ENCODE measurements at places on chromosomes 2 and 18.

DNA sequence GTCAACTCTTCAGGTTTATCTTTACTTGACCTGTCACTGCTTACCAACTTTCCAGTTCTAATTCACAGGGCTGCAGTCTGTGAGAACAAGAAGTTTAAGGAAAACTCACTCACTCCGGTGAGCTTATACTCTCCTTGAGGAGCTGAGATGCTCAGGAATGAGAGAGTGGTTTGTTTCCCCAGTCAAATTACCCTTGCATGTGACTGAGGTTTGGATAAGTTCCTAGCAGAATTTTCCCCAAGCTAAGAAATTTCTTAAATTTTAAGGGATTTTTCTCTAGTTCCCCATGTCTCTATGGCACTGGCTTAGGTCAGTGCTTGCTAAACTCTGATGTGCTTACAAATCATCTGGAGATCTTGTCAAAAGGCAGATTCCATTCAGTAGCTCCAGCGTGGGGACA is 12.8 kb upstream of the CCDC85A start:
- no peak for DNase-seq

DNA sequence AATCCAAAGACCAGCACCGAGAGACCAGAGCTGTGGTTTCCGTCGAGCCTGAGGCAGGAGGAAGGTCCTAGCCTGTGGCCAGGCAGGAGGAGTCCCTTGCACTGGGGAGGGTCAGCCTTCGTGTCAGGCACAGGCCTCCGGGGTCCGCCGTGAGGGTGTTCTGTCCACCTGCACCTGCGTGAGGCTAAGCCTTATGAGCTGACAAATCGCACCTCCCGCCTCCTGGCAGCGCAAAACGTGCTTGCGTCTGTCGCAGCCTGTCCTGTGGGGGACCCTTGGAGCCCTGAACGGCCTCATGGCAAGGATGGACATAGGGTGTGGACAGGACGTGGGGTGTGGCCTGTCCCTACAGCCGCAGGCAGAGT is 73.3 kb downstream of the KCNG2 start:
- no peak for DNase-seq

- DNase-seq, result no peak
Measured at GRCh38 chr18:73933685-73934084, 213.9 kb downstream of the FBXO15 start.

DNA sequence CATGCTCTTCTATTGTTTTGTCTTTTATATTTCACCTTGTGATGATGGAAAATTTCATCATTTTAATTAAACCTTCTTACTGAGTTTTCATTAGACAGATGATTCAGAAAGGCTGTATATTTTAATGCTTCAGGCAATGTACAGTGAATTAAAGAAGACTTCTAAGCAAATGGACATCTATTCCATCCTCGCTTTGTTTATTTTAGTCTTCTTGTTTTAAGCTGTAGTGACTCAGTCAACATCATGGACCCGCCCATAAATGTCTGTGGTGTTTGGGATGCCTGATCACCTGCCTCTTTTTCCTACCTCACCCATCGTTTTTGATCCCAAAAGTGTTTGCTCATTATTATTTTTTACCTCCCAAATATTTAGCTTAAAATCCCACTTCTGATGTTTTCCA is 43.1 kb downstream of the KYNU start:
- no peak for DNase-seq

DNA sequence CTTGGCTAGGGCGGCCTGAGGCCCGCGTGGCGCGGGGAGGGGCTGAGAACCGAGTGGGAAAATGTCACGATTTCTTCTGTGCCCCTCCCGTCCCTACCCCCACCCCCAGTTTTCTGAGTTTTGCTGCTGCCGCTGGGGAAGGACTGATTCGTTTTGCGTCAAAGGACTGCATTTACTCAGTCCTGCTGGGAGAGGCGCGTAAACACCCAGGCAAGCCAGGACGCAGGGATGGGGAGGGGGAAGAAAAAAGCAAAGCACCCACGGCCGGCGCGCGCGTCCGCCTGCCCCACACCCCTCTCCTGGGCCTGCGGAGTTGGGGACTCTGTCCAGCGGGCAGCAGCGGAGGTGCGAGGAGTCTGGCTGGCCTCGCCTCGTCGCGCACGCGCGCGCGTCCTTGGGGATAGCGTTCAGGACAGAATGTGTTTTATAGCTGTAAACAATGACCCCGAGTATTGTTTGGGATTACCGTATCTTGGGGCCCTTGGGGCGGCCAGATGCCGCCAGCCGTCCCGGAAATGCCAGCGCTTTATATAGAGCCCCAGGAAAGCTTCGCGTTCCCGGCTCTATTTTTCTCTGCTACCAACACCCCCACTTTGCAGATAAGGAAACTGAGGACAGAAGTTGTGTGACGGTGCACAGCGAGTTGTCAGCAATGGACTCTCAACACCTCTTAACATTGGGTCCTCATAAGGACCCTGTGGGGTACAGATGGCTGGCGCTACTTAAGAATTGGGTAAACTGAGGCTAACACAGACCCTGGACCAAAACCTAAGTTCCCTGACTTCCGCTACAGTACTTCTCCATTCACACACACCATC is 1.7 kb upstream of the FOSL2 start:
- DNase-seq, result no peak

DNA sequence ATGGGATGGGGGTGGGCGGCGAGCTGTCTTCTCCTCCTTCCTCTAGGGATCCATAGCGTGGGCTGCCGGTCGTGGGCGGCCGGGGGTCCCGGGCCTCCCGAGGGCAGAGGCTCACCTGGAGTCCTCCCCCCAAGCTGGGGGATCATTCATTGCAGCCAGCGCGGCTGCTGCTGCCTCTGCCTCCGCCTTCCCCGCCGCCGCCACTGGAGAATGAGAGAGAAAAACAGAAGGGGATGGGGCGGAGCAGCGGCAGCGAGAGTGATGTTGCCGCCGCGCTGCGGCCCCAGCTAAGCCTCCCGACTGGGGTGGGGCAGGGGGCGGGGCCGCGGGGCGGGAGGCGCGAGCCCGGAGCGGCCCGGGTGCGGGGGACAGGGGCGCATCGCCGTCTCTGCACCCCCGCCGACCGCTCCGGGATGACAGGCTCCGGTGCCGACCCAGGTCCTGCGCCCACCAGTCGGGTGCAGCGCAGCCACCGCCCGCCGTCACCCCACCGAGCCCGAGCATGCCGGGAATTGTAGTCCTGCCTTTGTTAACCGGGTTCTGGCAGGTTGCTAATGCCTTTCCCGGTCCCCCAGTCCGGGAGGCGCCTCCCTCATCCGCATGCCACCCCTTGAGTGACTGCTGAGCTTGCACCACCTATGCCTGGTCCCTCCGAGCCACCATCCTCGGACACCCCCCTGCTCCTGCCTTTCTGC is at the start of gene KIF3C:
Gene KIF3C, minus strand, starts transcription at position 225 of the 695 bp plus-strand sequence. CDS start 580 bp downstream, outside the sequence.
- DNase-seq, result peak; percentile 79

Measured in CD4-positive, alpha-beta T cell treated with Interleukin-21 for 1 hour (primary cell).